ENCODE measurements at places on chromosomes 5 and 9.
A peak's percentile ranks its signal among the peaks of the same experiment; 100 is the strongest.

GRCh38 chr9:124342776-124343485 lies 72.3 kb downstream of the PSMB7 start:
- DNase-seq = peak; percentile 95

- DNase-seq = no peak
These were observed 117.5 kb upstream of the ZNF462 start for GRCh38 chr9:106745457-106745856.

GRCh38 chr9:93203718-93204469 lies 20.0 kb downstream of the WNK2 start:
- no peak for DNase-seq

GRCh38 chr5:68319706-68320412 lies 104.3 kb downstream of the PIK3R1 start:
- no peak for DNase-seq

GRCh38 chr9:7906783-7907550 lies 107.4 kb upstream of the DMAC1 start:
- no peak for DNase-seq

DNA sequence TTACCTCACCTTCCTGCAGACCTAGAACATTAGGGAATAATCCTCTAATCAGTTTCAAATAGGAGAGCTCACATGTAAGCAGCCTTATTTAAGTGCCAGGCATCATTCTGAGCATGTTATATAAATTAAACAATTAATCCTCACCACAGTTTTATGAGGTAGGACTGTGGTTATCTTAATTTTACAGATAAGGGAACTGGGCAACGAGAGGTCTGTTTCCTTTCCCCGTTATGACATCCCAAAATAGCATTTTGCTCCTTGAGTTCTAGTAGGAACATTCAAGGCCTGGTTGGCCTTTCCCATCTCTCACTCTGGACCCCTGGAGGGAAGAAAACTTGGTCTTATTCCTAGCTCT lies 19.1 kb upstream of the IFNB1 start:
- no peak for DNase-seq

DNA sequence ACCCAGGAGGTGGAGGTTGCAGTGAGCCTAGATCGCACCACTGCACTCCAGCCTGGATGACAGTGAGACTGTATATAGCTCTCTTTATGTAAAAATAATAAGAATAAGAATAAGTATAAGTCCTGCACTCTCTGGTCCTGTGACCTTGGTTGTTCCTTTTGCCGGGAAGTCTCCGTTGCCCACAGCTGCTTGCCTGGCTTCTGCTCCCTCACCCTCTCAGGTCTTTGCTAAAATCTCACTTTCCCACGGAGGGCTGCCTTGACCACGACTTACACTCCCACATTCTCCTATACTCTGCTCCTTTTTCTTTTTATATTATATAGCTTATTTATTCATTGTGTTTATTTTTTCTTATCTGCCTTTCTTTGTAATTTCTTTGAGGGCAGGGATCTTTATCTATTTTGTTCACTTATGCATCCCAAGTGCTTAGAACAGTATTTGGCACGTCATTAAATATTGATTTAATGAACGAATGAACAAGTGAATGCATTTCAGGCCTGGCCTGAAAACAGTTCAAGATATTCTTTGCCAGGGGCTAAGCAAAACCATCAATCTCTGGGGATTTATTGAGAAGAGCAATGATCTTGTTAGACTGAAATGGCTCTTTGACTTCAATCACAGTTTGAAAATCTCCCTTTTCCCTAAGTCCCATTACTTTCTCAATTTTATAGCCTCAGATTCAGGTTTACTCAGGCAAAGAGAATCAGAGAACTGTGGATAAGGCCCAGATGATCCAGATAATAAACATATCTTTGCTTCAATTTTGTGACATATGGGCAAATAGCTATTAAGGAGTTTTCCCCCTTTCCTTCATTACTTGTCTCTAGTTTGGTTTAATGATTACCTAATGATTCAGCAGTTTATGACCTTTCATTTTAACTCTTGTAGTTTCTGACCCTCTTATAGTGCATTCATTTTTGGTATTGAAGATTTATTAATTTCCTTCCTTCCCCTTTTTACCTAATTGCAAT lies 60.8 kb upstream of the TMC1 start:
- no peak for DNase-seq

DNA sequence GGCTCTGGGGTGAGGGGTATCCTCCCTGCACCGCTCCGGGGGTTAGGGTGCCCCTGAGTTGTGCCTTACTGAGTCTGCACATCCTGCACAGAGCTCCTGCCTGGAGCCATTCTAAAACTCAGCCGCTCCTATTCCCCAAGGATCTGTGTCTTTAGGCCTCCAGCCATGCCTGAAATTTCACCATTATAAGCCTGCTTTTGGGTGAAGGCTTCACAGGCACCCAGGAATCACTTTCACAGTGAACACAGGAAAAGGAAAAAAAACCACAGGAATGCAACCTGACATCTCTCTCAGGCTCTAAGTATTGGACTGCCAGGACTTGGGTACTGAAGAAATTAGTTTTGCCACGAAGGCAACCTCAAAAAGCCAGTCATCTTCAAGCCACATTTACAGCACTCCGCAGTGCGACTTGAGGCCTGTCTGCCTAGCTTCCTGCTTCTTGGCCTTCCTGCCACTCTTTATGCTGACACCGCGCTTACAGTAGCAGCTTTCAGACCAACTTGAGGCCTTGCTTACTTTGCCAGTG lies 30.9 kb downstream of the GALNT10 start:
- DNase-seq = peak; percentile 68

DNA sequence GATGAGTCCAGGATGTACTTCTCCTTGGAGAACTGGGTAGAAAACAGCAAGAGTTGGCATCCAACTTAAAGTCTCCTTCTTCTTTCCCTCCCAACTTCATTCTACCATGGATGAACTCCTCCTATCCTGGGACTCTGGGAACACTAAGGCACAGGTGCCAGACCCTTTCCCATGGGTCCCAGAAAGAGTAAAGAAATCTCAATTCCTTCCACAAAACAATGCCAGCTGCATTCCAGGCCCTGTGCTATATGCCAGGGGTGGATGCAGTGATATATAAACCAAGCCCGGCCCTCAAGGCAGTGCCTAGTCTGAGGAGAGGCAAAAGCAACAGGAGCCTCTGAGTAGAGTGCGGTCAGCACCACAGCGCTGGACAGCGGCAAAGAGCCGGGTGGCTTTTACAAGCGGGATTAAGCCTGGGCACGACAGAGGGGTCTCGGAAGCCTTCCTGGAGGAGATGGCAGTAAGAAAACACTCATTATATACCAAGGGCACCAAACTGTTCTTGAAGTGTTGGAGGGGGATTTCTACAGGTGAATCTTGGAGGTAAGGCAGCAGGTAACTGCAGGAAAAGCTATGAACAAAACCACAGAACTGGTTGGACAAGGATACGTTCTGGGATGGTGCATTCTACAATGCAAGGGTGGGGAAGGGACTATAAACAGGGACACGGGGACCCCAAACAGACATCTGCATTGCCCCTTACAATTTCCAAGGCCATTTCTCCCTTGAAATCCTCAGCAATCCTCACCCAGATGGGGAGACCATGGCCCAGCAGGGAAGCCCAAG lies 16.4 kb upstream of the TOR2A start:
- DNase-seq = peak; percentile 51

- DNase-seq = no peak
These were observed 12.8 kb upstream of the NRARP start for GRCh38 chr9:137314561-137315560.

DNA sequence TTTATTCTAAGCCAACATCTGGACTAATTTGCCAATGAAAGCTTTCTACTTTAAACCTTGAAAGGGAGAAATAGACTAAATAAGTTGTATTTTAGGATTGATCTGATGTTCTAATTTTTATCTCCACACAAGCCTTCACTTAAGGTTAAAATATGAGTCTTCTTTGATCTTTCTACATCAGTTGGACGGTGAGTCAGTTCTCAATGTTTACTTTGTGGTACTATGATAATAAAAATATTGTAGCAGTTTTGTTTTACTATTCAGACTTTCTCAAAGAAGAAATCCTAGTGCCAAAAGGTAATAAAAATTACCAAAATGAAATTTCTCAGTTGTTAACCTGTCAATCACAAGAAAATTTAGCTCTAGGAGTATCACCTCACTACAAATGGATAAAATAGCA lies 203.5 kb upstream of the RGMB start:
- DNase-seq = peak; percentile 23

- no peak for DNase-seq
These were observed 310.0 kb downstream of the ASTN2 start for GRCh38 chr9:117104716-117105495.

GRCh38 chr5:65066387-65067146 lies 297.8 kb downstream of the CWC27 start:
- DNase-seq = no peak

- DNase-seq = no peak
These were observed 92.5 kb upstream of the DNAH5 start for GRCh38 chr5:14036947-14037346.

- no peak for DNase-seq
These were observed 16.1 kb downstream of the NIPSNAP3B start for GRCh38 chr9:104779946-104780535.

DNA sequence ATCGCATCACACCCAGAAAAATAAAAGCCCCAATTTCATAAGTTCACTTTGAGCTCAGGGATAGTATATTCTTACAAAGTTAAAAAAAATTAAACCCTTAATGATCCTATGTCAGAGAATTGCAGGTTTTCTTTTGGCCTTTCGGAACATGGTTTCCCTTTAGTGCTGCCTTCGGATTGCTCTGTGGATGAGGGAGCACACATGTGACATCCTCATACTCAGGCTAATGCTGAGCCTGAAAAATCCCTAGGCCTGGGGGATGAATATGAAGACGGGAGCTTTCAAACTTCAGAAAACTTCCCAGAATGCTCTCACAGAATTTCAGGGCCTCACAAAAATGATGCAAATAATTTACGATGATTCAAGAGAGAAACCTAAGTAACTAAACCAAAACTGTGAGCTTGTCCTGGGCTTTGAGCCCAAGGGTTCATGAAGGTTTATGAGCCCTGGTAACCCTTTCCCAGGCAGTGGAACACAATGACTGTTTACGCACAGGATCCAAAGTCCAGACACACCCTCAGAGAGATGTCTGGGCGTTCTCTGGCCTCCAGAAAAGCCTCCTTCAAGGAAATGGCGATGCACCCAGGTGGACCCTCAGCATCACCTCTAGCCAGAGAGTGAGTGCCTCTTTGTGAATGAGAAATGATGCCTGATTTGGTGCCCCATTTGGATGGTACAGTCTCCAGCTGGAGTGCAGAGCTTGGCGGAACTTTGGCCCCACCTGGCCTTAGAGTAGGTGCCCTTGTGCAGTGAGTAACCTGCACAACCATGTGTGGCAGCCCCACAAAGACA lies 145.4 kb downstream of the ENTREP1 start:
- DNase-seq = no peak
